CD4-positive, alpha-beta T cell treated with Interleukin-21 for 1 hour (primary cell): ENCODE measurements at places on chromosomes 6 and 20.

GRCh38 chr6:10591422-10592160 lies 70.4 kb downstream of the GCNT2 start:
- no peak for DNase-seq

DNA sequence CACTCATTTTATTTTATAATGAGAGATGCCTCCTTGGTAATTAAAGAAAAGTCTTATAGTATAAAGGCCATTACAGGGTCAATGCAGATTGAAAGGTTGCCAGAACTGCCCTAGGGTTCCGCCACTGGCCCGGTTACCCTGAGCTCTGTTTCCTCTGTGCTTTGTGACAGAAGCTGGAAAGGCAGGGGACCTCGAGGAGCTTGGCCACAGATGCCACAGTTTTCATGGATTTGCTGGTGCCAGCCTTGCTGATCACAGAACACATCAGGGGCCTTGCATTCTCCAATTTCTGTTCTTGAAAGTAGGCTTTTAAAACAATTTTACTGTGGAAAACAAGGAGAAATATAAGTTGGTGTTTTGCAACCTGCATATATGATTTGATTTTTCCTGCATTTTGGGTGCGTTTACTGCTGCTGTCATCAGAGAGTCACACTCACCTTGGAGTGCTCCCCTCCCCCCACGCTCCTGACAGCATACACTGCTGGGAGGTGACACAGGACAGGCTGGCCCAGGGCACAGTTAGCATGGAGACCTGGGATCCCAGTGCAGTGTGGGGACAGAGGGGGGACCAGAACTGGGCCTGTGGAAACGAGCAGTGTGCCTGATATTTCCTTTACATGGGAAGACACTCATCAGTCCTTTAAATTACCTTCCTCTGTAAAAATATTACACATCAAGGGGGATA lies 142.8 kb downstream of the CFAP61 start:
- DNase-seq: no peak

DNA sequence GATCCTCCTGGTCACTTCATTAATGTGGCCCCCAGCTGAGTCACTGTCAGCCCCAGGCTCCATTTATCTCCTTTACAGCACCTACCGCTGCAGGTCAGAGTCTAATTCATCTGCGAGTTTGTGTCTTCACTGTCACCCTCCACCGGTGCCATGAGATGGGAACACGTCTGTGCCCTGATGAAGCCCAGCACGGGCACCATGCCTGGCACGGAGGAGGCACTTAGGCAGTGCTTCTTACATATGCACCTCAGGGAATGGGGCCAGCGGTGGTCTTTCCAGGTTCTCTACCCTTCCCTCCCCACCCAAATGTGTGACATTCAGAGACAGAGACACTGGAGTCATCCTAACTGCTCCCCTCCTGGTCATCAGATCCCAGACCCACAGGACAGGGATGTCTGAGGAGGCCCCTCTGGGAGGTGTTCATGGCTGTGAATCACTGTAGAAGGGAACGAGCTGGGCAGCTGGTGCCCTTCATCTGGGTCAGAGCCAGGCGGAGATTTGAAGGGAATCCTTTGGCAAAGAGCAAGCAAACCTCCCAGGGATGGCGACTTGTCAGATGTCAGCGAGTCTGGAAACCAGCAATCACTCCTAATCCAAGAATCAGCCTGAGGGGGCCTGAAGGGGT lies 364.6 kb downstream of the PREX1 start:
- DNase-seq: no peak

DNA sequence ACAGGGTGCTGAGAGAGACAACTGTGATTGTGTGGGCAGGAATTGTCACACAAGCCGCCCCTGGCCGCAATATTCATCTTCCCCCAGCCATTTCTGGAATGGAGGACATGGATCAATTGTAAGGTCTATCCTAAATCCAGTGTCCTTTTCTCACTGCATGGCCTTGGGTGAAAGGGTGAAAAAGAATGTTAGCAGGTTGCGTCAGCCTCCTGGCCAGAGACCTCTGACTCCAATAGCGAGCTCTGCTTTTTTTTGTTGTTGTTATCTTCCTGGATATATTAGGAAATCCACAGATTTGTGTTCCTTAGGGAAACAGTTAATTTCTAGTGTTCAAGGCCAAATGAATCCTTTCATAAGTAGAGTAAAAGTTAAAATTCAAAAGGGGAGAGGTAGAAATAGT lies 47.1 kb upstream of the CD83 start:
- DNase-seq: no peak

- no peak for DNase-seq
These were observed 150.3 kb downstream of the COL21A1 start for GRCh38 chr6:56096946-56097621.

DNA sequence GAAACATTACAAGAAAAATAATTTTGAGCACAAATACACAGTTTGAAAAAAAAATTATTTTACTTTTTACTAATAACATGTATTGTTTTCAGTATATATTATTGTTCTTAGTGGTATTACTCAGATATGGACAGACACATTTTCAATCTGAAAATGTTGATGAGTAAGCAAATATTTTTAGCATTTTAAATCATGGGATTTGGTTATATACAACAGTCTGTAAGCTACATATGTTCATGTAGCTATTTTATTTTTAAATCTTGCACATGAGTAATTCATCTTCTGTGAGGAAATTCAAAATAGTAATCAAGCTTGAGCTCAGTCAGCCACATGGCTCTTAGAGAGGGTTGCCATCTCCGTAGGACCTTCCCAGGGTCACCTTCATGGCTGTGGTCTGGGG lies 471.9 kb downstream of the QKI start:
- DNase-seq: no peak

GRCh38 chr20:53487461-53488200 lies 106.0 kb downstream of the ZNF217 start:
- no peak for DNase-seq

GRCh38 chr6:163724196-163724595 lies 309.7 kb downstream of the QKI start:
- DNase-seq: no peak

DNA sequence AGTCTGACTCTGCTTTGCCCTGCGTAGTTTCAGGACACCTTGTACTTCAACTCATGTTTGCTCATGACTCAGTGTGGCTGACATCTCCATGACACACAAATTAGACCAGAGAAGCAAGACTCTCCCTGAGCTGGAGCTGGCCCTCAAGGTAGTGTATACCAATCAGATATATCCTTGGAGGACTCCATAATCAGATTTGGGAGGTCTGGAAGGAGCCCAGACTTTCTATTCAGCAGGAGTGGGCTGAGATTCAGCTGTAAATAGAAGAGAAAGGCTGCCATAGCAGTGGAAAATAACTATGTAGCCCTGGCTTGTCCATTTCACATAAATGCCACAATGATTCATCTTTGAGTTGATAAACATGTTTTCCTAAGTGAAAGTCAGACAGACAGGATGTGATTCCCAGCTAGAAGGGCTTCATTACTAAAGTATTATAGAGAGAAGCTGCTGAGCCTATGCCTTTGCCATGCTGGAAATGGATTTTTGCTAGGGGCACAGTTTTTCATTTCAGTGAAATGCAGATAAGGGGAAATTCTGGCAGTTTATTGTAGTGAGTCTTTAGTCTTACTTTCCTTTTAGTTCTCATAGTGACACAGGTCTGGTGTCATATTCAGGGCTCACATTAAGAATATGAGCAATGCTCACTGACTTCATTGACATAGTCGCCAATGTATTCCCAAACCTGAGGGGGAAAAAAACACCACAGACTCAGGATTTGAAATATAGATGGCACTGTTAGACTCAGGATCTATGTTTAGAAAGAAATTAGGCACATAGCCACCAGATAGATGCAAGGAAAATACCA lies 95.3 kb downstream of the CLVS2 start:
- no peak for DNase-seq

- no peak for DNase-seq
These were observed 136.7 kb downstream of the HIVEP1 start for GRCh38 chr6:12148841-12149240.

DNA sequence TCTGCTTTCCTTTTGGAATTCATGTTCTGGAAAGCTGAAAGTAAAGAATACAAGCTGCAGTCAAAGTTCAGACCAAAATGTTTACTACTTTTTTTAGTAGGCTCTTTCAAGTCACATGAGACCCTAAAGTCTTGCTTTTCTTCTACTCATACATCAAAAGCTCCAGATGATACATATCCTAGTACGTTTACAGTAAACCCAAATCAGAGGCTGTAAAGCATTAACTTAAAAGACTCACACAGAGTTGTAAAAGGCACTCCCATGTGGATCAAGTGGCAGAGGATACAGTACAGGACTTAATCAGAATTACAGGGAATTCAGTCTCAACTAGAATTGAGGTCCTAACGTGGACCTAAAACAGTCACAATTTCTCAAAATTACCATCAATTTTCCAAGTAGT lies 40.7 kb downstream of the STK38 start:
- no peak for DNase-seq

GRCh38 chr6:11381801-11382513 lies 149.5 kb upstream of the NEDD9 start:
- DNase-seq: peak; percentile 86

GRCh38 chr6:97347111-97347510 lies 64.1 kb upstream of the MMS22L start:
- no peak for DNase-seq

- no peak for DNase-seq
These were observed 27.1 kb downstream of the COL20A1 start for GRCh38 chr20:63320041-63320511.

- DNase-seq: no peak
These were observed 33.8 kb upstream of the TMEM244 start for GRCh38 chr6:129894921-129895320.

- DNase-seq: no peak
These were observed 1196.7 kb upstream of the CITED2 start for GRCh38 chr6:140571145-140571544.

DNA sequence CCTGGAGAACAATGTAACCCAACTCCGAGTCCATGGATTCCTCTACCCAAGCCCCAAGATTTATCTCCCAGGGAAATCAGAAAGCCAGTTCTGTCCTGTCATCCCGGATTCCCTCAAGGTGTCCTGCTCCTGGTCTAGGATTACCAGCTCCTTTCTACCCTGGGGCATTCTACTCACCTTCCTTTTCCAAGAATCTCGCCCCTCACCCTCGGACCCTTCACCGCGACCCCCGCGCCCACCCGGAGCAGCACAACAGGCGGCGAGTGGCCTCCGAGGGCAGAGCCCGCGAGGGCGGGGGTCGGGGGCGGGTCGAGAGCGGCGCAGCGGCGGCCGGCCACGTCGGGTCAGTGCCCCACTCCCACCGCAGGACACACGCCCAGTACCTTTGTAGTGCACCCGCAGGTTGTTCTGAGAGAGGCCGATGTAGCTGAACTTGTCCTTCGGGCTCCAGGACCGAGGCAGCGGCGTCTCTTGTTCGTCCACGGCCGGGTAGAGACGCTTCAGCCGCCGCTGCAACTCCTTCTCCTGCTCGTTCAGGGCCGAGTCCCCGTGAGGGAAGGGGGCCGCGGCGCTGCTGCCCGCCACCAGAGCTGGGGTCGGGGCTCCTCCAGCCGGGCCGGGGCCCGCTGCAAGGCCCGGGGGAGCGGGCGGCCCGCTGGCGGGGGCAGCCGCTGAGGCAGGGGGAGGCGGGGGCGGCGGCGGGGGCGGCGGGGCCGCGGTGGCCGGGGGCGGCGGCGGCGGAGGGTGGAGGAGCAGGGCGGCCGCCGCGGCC lies 897 bp downstream of the RANBP9 start:
- DNase-seq: peak; percentile 30

DNA sequence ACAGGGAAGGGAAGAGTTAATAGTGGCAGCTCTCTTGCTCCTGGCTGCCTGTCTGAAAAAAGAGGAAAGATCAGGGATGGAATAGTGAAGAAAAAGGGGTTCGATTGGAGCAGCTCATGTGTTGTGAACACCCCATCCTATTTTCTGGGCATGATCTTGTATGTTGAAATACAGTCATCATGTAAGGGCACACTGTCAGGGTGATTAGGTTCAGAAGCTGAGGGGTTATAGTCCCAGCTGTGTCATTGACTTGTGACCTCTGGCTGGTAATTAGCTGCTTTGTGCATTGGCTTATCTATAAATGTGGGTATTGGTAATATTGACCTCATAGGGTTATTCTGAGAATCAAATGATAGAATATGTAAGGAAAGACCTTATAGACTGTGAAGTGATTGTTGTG lies 30.1 kb downstream of the PHF20 start:
- no peak for DNase-seq

- DNase-seq: no peak
These were observed 397.2 kb downstream of the BCKDHB start for GRCh38 chr6:80503660-80504059.

DNA sequence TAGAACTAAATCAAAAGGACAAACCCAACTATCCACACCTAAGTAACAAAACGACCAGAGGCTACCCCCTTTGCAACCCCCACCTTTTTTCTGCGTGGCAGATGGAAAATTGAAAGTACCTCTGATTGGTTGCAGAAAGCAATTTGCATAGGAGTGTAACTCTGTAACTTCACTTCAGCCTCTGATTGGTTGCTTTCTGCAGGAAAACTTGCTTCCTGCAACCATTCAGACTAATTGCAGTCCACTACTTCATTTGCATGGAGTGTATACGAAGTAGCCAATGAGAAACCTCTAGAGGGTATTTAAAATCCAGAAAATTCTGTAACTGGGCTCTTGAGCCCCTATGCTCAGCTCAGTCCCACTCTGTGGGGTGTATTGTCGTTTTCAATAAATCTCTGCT lies 129.1 kb upstream of the OLIG3 start:
- no peak for DNase-seq

- no peak for DNase-seq
These were observed 316.9 kb upstream of the PRDM1 start for GRCh38 chr6:105769197-105769596.

- no peak for DNase-seq
These were observed 105.0 kb downstream of the SYCP2 start for GRCh38 chr20:59828125-59829053.

DNA sequence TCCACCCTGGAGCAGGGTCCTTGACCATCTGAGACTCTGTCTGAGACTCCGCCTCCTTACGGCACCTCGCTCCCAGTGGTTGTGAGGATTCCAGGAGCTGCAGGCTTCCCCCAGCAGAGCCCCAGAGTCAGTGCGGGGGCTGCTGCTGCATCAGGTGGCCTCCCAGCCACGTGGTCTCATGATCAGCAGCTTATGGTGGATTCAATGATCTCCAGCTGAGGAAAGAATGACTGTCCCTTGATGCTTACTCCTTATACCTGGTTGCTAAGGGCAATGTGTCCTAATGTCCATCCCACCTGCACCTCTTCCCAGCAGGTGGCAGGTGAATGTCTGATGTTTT lies 40.0 kb downstream of the SLC22A1 start:
- DNase-seq: no peak
